ENCODE measurements at places on chromosomes 12 and 14.

DNA sequence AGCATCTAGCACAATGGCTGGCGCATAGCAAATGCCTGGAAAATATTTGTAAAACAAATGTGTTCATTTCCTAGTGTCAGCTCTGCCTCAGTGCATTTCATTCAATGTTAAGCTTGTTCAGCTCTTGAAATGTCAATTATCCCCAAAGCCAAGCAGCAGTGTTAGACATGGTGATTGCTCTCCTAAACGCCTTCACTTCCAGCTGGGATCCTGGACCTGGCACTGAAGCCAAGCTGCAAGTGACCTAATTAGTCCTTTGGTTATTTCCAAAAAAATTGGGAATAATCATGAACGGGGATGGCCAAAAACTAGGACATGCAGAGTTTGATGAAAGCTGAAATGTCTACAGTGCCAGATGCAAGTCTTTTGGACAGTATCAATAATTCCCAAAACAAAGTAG, 54.9 kb upstream of the MDGA2 start:
- DNase-seq: no peak

DNA sequence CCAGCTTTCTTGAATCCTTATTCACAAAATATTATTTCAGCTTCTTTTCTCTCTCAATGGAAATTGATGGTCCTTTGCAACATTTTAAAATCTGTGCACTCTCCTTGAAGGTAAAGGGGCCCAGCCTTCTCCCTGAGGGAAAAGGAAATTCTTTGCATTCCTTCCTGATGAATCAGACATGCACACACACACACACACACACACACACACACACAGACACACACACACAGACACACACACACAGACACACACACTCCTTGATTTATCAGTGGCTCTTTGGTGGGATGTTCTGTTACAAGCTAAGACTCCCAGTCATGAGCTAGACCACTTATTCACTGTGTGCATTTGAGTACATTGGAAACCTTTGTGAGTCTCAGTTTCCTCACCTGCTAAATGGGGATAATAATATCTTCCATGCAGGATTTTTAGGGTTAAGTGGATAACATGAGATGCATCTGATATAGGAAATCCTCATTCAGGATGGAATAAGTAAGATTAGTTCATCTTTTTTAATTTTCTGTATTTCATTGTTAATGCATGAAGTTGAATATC, 45.1 kb upstream of the HMGA2 start:
- DNase-seq: no peak

DNA sequence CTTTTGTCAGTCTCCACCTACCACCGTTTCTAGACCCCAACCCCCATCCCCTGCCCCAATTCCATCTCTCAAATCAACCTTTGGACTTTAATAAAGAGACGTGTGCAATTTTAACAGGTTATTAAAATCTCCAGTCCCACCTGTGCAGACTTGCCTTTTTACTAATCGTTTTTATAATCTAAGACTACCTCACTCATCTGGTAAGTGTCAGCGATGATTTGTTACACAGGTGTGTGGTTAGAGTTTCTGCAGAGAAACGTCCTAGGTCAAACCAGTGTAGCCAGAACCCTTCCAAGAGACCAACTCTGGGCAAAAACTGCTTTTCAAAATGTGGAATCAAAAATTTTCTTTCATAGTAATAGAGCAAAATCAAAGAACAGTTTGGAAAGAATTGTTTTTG, 60.4 kb upstream of the PELI2 start:
- no peak for DNase-seq

DNA sequence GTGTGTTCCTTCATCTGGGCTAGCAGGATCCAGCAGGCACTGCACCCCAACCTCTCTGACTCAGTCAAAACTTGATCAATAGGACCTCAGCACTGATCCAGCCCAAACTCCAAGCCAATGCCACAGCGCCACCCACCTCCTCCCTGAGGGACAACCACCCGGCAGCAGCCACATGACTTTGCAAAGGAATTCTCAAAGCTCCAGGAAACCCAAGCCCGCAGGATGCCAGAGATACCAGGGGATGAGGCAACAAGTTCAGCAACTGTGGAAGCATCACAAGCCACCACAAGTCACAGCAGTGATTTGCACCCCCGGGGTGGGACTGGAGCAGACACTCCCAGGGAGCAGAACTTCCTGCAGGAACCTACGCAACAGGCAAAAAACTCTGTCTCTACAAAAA, 37.3 kb downstream of the ACTN1 start:
- no peak for DNase-seq

GRCh38 chr14:42322531-42323284, 716.0 kb downstream of the LRFN5 start:
- DNase-seq: no peak

DNA sequence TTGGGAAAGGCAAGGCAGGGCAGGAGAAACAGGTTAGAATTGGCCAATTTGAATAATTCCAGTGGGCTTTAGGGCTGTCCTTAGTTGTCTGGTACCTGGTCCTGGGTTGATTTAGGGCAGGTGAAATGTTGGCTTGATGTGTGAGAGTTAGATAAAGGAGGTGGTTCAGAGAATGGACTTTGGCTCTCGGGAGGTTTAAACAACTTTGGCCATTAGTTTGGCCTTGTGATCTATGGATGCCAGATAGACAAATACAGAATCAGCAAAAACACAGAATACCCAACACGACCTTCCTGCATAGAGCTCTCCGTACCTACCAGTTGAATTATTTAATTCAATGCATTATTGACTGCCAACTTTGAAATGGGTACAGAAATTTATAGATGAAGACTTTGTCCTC, 35.1 kb downstream of the SCN8A start:
- no peak for DNase-seq

DNA sequence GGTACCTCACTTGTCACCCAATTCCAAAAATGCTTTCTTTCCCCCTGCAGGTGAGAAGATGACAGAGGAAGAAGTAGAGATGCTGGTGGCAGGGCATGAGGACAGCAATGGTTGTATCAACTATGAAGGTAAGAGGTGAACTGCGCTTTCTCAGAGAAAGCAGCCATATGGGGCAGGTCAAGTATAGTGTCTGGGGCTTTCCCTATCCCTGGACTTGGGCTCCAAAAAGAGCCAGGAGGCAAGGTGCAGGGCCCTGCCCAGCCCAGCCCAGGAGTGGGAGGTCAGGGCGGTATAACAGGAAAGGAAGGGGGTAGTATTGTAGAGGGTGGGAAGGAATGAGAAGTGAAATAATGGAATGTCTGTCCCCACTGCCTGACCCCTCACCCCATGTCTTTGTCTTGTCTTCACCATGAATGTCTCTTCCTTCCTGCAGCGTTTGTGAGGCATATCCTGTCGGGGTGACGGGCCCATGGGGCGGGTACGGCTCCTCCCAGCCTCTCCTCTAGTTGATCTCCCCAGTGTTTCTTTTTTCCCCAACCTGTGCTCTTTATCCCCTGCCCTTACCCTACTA, 2.1 kb downstream of the MYL6 start:
- DNase-seq: no peak

DNA sequence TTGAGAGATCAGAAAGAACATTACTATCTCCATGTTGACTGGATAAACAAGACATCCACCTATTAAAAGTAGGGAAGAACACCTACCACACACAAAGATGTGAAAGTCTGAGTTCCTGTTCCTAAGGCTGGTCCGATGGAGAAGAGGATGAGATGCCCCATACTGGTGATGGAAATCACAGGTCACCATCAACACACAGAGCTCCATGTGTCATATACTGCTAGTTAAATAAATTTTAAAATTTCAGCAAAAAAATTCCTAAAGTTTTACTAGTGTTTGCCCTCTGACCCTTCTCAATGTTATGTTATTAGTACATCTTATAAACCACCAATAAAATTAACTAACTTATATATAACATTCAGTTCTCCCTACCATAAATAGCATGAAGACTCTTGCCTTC, 59.1 kb downstream of the KCNA5 start:
- no peak for DNase-seq

DNA sequence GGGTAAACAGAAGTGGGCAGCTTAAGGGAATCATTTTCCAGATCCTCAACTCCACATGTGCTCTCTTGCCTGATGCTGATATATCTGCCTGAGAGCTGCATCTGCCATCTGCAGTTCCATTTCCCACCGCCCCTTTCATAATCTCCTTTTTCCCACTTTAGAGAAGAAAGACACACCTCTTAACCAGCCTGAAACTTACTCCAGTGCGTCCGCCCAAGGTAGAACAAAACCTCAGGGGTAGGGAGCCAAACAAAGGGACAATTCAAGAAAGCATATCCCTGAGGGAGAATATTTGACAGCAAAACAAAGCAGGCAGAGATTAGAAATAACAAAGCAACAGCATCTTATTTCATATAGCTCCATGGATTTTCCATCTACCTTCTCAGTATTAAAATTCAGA, 4.3 kb downstream of the MDM1 start:
- no peak for DNase-seq

DNA sequence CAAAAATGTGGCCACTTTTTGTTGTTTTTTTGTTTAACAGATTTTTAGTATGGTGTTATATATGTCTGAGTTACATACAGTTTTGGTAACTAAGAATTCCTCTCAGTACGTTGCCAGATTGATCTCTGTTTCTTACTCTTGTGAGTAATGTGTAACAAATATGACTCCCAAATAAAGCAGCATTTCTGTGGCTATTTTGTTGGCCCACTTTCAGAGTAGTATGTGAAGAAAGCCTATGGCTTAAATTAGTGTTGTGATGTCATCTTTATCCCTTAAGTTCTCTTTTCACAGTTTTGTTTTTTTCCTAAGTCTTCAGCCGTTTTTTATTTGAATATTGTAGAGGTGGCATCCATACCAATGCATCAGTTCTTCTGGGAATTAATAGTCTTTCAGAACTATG, 10.7 kb downstream of the PCNX4 start:
- no peak for DNase-seq

- no peak for DNase-seq
Observed at GRCh38 chr12:112168561-112168971, 43.2 kb downstream of the TRAFD1 start.

DNA sequence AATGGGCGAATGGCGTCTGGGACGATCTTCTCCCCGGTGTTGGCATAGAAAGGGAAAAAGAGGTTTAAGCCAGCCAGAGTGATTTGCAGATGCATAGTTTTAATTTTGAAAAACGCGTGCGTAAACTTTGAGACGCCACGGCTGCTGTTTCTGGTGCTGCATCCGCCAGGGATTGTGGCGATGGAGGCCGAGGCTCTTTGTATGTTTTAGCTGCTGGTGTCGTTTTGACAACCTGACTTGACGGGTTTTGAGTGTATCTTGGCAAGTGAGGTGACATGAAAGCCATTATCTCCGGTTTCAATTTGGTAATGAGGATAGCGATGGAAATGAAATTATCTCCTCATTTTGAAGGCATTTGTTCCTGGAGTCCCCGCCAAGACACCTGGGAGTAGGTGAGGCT, 1.6 kb downstream of the PTGDR start:
- DNase-seq: no peak

- no peak for DNase-seq
Observed at GRCh38 chr12:114339626-114340025, 66.3 kb downstream of the TBX5 start.

- DNase-seq: peak; percentile 16
Observed at GRCh38 chr12:93603762-93604161, 31.3 kb downstream of the SOCS2 start.

DNA sequence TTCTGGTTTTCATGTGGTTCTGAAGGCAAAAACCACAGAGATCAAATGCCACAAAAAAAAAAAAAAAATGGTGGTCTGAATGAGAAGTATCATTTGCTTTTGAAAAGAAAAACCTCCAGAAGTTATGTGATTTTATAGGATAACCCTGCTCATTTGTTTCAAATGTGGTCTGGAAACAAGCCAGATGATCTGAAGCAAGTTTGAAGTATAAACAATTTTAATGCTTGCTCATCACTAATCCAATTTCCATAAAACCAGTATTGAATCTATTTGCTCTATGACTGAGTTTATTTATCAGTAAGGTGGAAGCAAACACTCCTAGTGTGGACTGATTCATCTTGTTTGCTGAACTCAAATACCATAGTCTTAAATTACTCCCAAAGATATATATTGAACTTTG, 407.3 kb upstream of the FLRT2 start:
- no peak for DNase-seq

GRCh38 chr12:114924946-114925475, 241.0 kb upstream of the TBX3 start:
- no peak for DNase-seq

- no peak for DNase-seq
Observed at GRCh38 chr14:64232944-64233343, 61.2 kb downstream of the ESR2 start.

DNA sequence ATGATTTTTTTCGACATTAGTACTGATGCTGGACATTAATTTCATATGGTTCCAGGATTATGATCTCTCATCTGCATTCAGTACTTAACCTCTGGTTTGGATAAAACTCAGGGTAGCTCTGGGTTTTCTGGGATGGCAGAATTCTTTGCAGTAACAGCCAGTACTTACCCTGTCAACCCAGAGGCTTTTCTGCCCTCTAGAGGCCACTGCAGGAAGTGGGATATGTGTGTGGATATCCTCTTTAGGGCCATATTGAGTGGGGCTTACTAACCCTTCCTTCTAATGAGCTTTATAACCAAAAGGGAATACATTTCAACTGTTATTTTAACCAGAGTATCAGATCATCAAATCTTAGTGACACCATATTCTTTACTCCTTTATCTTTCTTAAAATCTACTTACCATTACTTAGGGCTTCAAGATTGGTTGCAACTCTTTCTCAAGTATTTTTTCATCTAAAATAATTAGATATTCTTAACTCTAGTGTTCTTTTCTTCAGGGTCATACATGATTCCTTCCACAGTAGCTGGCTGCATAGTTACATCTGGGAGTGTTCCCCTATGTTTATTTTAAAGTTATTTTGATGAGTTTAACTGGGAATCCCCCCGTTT, 488.0 kb upstream of the STXBP6 start:
- peak; percentile 63 for DNase-seq

- no peak for DNase-seq
Observed at GRCh38 chr14:94026889-94027469, 839 bp downstream of the OTUB2 start.

DNA sequence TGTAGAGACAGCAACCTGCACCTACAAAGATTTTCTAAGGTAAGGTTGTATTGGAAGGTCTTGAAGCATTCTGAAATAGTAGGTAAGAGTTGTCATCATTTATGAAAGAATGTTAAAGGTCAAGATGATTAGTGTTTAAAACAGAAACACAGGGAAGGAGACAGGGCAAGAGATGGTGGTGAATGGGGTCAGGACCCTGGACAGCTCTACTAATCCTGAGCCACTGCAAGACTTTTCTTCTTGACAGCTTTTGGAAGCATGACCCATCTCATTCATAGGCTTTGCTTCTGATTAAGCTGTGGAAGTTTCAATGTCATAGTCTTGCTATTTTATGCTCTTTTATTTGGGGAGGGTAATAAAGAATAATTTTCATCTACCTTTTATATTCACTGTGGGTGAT, 75.5 kb upstream of the CAND1 start:
- no peak for DNase-seq

GRCh38 chr14:74867673-74868072, 8.3 kb downstream of the PROX2 start:
- no peak for DNase-seq

Data from NCI-H1417 (cell line).